ENCODE measurements at places on chromosomes 5 and 9.

DNA sequence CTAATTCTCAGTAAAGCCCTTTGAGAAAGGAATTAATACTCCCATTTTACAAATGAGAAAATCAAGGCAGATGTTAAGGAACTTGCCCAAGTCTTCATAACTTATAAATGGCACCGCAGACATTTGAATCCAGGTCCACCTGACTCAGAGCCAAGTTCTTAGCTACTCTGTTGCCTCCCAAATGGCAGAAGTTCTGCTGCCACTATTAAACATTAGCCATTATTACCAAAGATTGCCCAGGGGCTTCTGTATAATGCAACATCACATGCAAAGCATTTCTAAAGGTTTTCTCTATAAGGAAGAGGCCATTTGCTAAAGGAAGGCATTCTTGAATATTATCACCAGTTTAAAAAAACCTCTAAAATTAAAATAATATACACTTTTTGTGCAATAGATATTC is 28.3 kb downstream of the TPD52L3 start:
- no peak for DNase-seq

- no peak for DNase-seq
Measured at GRCh38 chr5:135835766-135836165, 1.3 kb downstream of the SLC25A48 start.

DNA sequence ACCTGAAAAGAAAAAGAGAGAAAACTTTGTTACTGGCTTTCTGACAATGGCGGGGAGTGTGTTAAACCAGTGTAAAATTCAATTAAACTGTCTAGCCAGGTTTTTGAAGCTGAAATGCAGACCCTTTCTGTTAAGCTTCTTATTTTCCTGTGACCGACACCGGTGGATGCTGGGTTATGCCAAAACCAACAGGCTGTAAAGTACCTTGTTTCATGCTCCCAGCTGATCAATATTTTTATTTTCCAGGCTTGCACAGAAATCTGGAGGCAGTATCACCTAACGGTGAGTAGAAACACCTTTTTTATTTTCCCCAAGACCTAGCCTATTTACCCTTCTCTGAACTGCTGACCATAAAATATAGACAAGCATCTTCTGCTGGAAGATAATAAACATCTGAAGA is 94.9 kb upstream of the GRHPR start:
- DNase-seq: no peak

- no peak for DNase-seq
Measured at GRCh38 chr9:136525841-136526499, 19.9 kb downstream of the NOTCH1 start.

DNA sequence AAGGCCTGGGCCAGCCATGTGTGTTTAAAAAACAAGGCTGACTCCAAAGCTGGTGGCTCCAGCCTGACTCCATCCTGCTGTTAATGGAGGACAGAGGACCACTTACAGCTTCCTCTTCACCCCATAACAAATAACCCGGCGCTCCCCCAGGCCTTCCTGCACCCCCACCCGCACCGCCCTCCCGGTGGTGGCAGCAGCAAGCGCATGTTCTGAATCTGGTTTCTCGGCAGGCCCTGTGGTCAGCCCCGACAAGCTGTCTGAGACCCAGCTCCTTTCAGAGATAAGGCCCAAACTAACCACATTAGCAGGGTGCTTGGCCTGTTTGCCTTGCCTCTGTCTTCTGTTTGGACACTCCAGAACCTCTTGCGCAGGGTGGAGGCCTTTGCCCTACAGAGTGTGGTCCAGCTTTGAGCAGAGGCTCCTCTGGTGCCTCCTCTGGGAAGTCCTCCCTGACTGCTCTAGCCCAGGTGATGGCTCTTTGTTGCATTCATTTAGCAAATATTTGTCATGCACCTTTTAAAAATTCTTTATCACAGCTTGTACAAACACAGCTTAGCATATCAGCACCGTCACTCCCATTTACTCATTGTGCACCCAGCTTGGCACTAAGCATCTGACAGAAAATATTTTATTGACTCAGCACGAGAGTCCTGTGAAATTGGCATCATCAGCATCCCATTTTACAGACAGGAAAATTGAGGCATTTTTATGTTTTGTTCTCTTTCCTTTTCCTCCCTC is 78.4 kb downstream of the NDFIP1 start:
- no peak for DNase-seq

DNA sequence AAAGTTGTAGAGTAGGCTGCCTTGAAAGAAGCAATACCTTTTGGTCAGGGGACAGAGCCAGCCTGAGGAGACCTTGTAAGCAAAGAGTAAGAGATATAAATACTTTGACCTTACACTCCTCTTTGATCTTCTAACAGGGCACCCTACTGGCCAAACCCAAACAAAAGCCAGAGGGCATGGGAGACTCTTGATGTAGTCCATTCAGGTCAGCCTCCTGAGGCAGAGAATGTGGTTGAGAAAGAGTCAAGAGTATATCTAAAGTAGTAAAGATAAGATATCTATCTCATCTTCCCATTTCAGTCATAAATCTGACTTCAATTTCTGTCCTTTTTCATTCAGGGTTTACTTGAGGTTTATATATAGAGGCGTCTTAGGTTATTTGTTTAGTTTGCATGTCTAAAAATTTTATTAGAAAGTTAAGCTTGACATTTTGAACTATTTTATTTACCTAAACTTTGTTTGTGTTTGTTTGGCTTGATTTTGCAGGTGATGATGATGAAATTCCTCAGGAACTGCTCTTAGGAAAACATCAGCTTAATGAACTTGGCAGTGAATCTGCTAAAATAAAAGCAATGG is 125.7 kb downstream of the NIPBL start:
- DNase-seq: no peak

- no peak for DNase-seq
Measured at GRCh38 chr5:27963050-27963783, 924.8 kb upstream of the CDH9 start.

DNA sequence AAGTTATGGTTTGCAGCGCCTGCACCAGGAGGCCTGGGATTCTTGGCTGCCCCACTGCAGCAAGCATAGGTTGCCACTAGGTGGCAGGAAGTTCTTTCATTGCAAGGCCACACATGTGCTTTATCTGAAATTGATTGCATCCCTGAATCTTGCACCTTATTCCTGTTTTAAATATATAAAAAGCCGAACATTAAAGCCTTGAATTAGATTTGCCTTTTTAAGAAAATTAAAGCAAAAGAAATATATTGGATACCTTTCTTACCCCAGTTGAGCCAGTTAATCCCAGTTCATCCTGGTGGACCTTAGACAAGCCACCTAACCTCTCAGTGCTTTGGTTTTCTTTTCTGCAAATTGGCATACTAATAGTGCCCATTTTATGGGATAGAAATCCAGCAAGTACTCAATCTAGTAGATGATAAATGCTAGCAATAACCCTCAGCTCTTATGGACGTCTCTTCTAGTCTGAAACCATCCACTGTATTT is 6.3 kb upstream of the TRMT10B start:
- peak; percentile 59 for DNase-seq

DNA sequence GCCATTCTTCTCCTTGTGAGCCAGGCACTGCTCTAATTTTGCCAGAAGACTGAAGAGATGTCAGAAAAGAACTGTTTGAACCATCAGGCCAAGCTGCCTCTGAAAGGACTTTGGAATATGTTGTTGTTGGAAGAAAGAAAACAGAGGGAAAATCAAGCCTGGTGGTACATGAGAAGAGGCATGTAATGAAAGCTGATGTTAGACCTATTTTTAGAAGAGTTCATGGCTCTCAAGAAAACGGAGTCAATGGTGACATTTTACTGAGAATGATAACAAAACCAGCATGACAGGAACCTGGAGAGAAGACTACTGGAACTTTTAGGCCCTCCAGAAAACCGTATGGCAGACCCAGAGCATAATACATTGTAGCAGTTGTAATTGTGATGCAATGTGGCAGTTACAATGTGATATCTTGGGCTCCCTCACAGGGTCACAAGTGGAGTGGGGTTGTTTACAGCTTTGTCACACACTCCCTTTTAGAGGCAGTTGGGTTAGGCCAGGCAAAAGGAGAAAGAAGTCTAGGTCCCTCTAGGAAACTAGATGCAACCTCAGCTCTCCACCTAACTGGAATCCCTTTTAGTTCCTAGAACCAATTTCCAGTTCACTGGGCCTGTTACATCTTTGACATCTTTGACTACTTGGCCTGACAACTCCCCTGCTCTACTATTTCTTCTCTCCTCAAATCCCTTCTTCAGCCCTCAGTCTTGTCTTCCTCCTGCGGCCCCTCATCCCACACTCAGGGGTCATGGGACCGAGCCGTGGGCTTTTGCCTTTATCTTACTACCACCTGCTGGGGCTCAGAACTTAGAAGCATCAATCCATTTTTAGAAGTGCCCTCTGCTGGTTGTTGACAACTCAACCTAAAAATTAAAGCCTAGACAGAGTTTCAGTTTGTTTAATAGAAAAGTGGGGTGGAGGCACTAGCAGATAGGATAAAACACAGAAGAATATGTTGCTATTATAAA is 61.2 kb upstream of the JAK2 start:
- peak; percentile 22 for DNase-seq

DNA sequence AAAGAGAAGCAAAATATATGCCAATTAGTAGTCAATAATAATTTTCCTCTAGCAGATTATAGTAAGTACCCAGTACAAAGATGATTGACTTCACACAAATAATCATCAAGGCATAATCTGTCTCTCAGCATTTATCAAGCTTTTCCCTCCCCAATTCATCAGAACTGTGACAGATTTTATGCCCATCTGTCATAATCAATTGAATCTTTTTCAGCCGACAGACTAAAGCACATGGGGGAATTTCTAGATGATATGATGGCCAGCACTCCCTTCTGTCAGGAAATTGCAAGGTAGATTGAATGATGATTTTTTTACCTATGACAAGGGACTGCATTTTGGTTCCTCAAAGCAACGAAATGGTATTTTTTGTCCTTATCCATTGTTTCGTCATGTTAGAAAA is 227.1 kb upstream of the CYLC2 start:
- DNase-seq: no peak

DNA sequence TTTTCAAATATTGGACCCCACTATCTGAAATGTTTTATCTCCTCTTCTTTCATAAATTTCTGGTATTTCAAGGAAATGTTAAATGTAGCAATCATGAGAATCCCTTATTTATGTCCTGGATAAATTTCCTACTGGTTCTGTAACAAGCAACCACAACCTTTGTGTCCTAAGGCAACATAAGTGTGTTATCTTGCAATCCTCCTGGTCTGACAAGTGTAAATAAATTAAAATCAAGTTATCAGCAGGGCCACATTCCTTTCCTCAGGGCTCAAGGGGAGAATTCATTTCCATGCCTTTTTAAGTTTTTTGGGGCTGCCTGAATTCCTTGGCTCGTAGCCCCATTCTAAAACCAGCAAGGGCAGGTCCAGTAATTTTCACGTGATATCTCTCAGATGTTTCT is 83.2 kb downstream of the CDH9 start:
- DNase-seq: no peak

- no peak for DNase-seq
Measured at GRCh38 chr5:143592648-143593047, 189.2 kb upstream of the NR3C1 start.

DNA sequence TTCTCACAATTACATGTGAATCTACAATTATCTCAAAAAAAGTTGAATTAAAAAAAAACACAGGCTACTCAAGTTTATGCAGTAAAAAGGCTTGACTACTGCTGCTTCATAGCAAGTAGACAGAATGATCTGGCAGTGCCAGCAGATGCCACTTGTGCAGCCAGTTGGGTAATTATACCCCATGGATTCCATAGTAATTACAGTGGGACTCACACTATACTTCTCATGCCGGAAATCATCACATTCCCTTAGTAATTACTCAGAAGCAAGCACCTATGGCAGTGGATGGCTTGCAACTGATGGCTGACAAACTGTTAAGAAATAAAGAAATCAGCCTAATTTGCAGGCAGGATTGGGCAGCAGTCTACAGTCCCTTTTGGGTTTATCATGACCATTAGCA is 463.2 kb upstream of the KLF4 start:
- DNase-seq: peak; percentile 75

- DNase-seq: no peak
Measured at GRCh38 chr5:16108418-16108817, 71.2 kb downstream of the MARCHF11 start.

GRCh38 chr9:123350590-123351310 is 5.2 kb upstream of the CRB2 start:
- DNase-seq: peak; percentile 17

GRCh38 chr9:20125727-20126126 is 336.9 kb upstream of the SLC24A2 start:
- DNase-seq: no peak

- no peak for DNase-seq
Measured at GRCh38 chr9:17052626-17053025, 82.2 kb upstream of the CNTLN start.

DNA sequence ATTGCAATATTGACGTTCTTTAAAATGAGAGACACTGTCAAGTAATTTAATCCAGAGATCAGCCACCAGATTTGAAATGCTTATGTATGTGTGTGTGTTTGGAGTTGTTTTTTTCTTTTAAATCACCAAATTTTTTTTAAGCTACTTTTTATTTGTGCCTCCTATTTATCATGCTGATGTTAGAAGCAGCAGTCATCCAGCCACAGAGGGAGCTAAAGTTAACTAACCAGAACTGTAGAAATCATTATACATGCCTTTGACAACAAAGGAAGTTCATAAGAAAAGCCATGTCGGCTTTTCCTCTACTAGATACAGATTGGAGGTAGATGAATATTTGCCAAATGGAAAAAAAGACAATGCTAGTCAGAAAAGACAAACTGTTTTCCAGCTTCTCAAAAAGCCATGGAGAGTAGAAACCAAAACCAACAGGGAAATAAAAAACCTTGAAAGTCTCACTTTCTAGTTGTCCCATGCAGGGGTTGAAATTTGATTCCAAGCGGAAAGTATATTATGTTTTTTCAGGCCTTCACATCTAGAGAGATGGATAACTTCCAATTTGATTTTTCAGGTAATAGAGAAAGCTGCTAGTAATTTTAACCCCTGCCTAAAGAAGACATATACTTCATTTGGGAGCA is 4.5 kb downstream of the PURA start:
- DNase-seq: peak; percentile 33
